ENCODE measurements at places on chromosomes 13 and 19.

DNA sequence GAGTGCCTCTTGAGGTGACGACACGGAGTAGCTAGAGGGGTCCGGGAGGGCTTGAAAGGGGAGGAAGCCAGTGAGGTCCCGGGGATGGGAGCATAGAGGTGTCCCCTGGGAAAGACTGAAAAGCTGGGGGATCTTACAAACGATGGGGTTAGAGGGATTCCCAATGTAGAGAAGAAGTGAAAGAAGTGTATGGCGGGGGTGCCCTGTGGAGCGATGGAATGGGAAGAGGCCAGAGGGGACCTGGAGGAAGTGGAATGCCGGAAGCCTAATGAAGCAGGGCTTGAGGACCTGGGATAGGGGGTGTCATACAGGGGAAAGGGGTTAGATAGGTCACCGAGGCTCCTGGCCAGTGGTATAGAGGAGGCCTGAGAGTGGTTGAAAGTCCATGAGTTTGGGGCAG, 580 bp downstream of the AP2A1 start:
- no peak for DNase-seq

DNA sequence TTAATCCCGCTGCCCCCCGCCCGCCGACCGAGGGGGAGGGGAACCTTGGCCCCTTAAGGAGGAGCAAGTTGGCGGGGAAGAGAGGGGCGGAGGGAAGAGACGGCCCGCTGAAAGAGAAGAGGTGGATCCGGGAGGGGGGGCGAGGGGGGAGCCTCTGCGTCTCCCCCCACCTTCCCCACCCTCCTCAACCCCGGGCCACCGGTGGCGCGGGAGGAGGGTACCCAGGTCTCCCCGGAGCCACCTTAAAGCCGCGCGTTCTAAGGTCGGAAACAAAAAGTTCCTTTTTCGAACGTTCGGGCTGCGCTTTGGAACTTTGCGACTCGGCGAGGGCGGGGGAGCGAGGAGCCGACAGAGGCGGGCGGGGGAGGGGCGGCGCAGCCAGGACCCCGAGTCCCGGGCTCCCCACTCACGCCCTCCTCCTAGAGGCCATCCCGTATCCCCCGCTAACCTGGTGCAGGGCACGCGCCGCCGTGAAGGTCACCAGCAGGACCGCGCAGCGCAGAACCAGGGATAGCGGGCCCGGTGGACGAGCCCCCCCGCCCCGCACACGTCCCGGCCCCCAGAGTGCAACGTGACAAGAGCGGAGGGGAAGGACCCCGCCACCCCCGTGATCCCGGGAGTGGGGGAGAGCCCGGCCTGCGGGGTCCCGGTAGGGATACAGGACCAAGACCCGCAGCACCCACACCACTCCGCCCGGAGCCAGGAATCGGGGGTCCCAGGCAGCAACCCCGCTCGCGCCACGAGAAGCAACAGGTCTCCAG, 659 bp downstream of the ERF start:
- peak; percentile 49 for DNase-seq

DNA sequence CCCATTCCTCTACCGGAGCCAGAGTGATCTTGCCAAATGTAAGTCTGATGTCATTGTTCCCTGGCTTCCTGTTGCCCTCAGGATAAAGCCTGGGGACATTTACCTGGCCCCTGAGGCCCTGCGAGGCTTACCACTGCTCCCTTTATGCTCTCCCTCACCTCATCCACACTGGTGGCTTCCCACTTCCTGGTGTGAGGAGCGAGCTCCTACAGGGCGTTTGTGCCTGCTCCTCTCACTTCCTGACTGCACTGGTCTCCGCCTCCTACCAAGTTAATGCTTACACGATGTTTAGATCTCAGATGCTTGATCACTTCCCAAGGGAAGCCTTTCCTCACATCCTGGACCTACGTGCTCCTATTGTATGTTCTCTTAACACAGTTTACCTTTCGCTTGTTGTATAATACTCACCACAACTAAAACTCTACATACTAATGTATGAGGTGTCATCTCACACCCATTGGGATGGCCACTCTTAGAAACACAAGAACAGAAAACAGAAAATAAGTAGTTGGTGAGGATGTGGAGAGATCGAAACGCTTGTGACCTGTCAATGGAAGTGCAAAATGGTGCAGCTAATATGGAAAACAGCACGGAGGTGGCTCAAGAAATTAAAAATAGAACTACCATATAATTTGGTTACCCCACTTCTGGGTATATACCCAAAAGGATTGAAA, 177.6 kb downstream of the SHISA2 start:
- no peak for DNase-seq

GRCh38 chr19:51227326-51227725, 2.4 kb downstream of the CD33 start:
- no peak for DNase-seq

DNA sequence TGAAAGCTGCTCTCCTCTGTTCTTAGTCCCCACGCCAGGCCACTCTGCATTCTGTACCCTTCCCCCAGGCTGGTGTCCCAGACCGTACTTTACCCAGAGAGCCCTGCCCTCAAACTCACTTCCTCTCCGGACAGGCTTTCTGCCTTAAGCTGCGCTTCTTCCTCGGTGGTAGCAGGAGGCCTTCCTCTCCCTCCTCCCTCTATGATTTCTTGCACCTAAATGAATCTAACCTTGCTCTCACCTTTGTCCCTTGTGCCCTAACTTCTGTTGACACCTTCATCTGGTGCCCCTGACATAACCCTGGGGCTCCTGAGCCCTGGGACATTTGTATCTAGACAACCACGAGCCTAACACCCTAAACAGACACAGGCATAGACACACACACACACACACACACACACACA, 29.6 kb upstream of the CEACAM21 start:
- DNase-seq = no peak

- no peak for DNase-seq
Observed at GRCh38 chr19:17540174-17540573, 15.3 kb upstream of the COLGALT1 start.

GRCh38 chr13:24452044-24452443, 60.5 kb downstream of the PARP4 start:
- DNase-seq = no peak

DNA sequence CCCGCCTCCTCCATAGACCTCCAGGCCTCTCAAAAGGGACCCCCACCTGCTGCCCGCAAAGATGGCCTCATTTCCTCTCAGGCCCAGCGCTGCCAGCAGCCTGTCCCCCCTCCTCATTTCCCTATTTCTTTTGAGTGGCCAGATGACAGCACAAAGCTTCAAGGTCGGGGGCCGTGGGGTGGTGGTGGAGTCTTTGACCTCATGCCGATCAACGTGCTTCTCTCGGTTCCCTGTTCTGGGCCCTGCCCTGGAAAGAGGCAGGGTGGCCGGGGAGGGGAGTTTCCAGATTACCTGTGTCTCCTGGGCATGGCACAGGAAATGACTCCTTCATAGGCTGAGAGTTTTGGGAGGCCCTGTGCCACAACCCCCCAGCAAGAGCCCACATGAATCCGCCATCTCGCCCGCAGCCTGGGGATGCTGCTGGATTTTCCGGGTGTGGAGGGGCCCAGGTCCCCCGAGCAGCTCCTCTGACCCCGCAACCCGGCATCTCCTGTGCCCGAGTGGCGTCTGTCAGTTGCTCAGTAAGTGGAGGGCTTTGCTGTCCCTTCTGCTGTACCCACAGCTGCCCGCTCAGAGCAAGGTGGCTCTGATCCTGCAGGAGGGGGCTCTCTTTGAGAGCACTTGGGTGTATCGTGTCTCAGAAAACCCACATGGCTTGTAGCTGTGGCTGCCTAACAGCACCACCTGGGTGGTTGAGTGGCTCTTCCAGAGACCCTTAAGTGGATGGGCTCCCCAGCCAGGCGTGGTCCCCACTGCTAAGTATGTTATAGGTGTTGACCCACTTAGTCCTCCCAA, 139.4 kb downstream of the SIPA1L3 start:
- no peak for DNase-seq

DNA sequence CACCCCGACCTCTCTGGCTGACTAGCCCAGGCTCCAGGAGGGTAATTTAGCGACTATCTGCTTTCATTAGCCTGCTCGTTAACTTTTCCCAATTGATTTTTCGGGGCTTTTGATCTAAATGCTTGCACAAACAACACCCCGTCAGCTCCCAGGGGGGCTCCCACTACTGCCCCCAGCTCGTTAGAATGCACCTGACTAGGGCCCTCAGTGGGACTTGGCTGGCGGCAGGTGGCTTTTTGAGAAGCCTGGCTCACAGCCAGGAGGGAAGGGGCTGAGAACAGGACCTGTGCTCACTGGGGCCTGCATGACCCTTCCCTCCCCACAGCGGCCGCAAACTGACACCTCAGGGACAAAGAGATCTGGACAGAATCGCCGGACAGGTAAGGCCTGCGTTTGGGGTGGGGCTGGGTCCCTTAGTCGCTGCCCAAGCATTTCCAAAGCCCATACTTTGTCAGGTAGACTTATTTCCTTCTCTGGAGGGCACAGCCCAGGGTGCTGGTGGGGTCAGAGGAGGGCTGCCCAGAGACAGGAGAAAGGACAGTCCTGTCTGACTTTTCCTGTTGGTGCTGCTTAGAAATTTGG, 7.6 kb upstream of the CD79A start:
- no peak for DNase-seq

GRCh38 chr13:51230477-51231105, 8.4 kb downstream of the FAM124A start:
- DNase-seq = no peak

GRCh38 chr19:56118666-56119581, 2.2 kb downstream of the ZNF787 start:
- DNase-seq = no peak

GRCh38 chr19:3350014-3350663, 16.2 kb upstream of the NFIC start:
- DNase-seq = no peak

GRCh38 chr19:8250596-8250995, 41.4 kb downstream of the CERS4 start:
- DNase-seq = no peak

DNA sequence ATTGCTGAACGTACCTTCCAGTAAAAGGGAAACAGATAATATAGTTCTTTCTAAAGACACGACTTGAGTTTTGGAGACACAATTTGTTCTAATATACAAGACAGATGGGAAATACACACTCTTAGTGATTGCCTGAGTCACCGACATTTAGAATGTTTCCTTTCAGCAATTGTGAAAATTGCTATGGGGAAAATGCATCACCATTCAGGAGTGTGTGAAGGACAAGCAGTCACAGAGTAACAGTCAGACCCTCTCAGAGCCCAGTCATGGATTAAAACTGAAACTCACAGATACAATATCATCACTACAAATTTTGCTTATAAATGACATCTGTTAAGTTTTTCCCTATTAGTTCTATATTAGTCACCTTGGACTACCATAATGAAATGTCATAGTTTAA, 286.1 kb downstream of the SPRY2 start:
- DNase-seq = no peak

GRCh38 chr19:1170938-1171754, 2.9 kb downstream of the SBNO2 start:
- no peak for DNase-seq

DNA sequence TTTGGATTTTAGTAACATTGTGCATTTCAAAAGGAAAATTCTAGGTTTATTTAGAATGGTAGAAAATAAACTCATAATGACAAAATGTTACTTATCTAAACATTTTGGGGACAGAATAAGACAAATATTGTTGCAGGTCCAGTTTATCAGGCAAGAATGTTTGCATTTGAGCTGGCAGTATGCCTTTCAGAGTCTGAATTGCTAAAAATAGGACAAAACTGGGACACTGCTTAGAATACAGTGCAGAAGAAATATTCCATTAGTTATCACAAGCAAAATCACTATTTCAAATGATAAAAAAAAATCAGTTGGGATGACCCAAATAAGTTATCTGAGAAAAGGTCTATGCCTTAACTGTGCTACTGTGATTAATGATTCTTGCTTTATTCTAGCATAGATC, 870.3 kb upstream of the MIR17HG start:
- no peak for DNase-seq

GRCh38 chr13:27281420-27281819, 10.8 kb downstream of the RASL11A start:
- DNase-seq = no peak

DNA sequence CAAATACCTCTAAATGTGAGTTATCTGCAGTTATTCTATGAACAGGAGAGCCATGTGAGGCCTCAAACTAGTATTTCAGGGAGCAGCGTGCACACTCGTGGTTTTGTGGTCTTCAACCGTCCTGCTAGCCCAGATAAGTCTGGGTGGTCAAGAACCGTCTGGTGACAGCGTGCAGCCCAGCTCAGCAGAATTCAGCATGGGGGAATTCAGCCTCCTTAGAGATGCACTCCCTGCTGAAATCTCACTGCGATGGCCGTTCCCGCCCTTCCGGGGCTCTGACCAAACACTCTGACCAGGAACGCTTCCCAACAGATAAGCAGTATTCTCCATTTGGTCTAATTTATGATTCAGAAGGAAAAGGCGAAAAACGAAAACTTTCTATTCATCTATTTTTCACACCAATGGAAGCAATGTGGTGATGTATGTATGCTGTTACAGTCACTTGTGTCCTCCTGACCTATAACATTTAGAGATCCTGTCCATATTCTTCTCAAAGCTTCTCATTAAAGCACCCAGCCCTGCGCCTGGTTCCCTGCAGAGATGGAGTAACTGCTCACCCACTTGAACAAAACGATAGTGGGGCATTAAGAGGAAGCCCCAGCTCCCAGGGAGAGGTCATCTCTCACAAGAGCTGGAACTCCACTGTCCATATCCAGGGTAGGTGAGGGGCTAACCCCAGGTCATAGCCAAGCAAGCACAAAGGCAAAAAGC, 2.9 kb downstream of the ANKRD27 start:
- no peak for DNase-seq

GRCh38 chr13:114325729-114326128, 11.4 kb downstream of the CHAMP1 start:
- no peak for DNase-seq

- DNase-seq = no peak
Observed at GRCh38 chr19:47028195-47028601, 8.6 kb downstream of the NPAS1 start.

GRCh38 chr13:88622362-88622973, 951.3 kb downstream of the SLITRK5 start:
- no peak for DNase-seq

DNA sequence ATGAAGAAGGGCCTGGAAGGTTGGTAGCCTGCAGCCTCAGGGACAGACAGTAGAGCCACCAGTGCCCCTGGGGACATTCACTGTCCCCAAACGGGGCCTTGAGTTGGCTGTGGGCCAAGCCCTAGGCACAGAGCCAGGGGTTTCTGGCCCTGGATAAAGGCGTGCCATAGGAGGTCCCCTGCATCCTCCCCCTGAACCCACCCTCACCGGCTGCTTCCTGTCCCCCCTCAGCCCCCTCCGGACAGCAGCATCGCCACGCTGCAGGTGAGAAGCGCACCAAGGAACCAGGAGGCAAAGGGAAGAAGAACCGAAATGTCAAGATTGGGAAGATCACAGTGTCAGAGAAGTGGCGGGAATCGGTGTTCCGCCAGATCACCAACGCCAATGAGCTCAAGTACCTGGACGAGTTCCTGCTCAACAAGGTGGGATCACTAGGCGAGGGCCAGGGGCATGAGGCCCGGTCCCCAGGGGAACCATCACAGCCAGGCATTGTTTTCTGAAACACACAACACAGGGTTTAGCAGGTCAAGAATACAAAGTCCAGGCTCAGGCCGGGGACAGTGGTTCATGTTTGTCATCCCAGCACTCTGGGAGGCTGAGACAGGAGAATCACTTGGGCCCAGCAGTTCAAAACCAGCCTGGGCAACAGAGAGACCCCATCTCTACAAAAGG, 14.6 kb upstream of the USE1 start:
- no peak for DNase-seq

Data from stimulated activated CD8-positive, alpha-beta memory T cell treated with anti-CD3 and anti-CD28 coated beads, Interleukin-4, amount 100 ng/mL, for 1 hour (primary cell).